Stimulated activated CD4-positive, alpha-beta T cell treated with anti-CD3 and anti-CD28 coated beads, TNF-alpha, amount 100 ng/mL, for 1 hour (primary cell): ENCODE measurements at places on chromosomes 7 and 10.

GRCh38 chr10:112536663-112537062, 89.6 kb downstream of the VTI1A start:
- DNase-seq, result no peak

GRCh38 chr7:158074896-158075632, 512.6 kb downstream of the PTPRN2 start:
- DNase-seq, result no peak

GRCh38 chr7:88229302-88229995, 9.6 kb upstream of the SRI start:
- no peak for DNase-seq

GRCh38 chr10:110358869-110359629, 54.3 kb upstream of the SMNDC1 start:
- no peak for DNase-seq

GRCh38 chr7:127858915-127859189, 172.4 kb downstream of the LRRC4 start:
- no peak for DNase-seq

- no peak for DNase-seq
Measured at GRCh38 chr7:45923290-45923689, 2.2 kb upstream of the IGFBP3 start.

GRCh38 chr10:89301721-89302445, at the start of gene IFIT2:
Gene IFIT2, plus strand, starts transcription at chr10:89302046. Its CDS starts 78 bp downstream, at chr10:89302124.
- no peak for DNase-seq
